ENCODE measurements at places on chromosomes 3 and 15.

DNA sequence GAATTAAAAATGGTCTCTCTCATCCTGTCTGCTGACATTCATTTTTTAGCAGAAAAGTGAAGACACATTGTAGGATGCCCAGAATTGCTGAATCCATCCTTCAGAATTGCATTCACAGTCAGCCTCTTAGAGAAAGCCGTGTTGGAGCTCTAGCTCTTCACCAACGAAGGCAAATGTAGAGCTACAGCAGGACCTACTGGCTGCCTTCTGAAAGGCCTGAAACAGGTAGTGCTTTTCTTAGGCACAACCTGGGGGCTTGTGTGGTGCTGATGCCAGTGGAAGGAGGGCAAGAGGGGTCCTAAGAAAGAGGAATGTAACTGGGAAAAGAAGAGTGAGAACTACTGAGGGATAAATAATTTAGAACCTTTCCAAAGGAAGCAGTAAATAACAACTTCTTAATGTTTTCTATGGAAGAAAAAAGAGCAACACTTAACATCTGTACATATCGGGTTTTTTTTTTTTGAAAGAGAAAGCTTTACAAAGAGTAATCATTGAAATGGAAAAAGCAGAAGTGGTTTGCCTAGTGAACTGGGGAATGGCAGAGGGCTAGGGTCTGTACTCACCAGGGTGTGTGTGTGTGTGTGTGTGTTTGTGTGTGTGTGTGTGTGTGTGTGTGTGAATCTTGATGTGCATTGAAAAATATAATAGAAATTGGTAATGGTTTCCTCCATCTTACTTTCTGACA lies 297.8 kb downstream of the SATB1 start:
- DNase-seq, result no peak

- no peak for DNase-seq
Observed at GRCh38 chr3:194405766-194406165, 6.7 kb upstream of the GP5 start.

GRCh38 chr3:48661501-48662144 lies 1.1 kb downstream of the CELSR3 start:
- peak; percentile 50 for DNase-seq

GRCh38 chr3:96994988-96995387 lies 180.6 kb downstream of the EPHA6 start:
- DNase-seq, result no peak

DNA sequence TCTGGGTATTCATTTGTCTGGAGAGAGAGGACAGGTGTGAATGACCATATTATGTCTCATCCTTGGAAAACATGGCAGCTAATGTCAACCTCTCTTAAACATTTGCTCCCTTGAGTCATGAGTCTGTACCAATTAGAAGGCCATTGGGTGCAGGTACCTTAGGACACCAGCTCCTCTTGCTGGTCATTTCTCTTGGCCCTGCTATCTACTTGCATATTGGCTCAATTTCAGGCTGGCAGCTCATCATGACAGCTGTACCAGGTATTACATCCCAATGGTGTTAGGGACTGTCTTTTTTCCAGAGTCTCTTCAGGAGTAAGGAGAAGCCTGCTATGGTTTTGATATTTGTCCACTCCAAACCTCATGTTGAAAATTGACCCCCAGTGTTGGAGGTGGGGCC lies 92.2 kb upstream of the ANKRD28 start:
- DNase-seq, result no peak

GRCh38 chr3:125381314-125381713 lies 6.2 kb upstream of the ZNF148 start:
- peak; percentile 12 for DNase-seq

DNA sequence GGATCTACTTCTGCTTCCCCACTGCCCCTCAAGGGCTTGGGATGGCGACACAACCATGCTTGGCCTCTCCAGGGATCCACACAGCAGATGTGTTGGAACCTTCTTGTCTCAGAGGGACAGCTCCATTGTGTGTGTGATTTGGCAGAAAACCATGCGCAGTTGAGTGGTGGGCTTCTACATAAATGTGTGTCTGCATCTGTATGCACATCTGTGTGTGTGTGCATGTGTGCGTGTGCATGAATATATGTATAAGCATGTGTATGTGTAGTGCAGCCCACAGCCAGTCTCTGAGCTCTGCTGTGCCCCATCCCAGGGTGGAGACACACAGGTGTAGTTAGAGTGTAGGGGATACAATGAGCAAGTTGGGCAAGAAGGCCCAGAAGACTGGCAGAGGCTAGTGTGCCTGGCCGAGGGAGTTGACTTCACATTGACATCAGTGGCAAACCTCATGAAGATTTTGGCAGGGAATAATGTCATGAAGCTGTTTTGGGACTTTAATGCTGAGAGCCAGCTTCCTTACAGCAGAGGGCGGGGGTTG lies 8.1 kb downstream of the GLYCTK start:
- DNase-seq, result no peak

DNA sequence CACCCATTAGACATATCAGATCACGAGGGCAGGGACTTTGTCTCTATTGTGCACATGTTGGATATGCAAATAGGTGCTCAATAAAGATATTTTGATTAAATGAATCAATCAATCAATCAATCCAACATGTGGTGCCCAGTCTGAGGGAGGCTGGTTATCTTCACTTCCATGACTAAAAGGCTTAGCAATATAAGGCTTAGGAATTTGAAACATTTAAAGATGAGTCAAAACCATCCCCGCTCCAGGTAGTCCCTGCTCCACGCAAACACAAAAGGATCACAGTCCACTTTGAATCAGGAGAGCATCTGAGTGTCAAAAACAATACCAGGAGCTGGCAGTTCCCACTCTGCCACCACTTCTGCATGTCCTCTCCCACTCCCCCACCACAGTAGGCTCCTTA lies 25.8 kb upstream of the PRICKLE2 start:
- DNase-seq, result no peak

GRCh38 chr3:128745742-128746141 lies 19.8 kb downstream of the RAB7A start:
- DNase-seq, result peak; percentile 26

GRCh38 chr3:152853196-152853595 lies 18.3 kb downstream of the P2RY1 start:
- DNase-seq, result peak; percentile 15

DNA sequence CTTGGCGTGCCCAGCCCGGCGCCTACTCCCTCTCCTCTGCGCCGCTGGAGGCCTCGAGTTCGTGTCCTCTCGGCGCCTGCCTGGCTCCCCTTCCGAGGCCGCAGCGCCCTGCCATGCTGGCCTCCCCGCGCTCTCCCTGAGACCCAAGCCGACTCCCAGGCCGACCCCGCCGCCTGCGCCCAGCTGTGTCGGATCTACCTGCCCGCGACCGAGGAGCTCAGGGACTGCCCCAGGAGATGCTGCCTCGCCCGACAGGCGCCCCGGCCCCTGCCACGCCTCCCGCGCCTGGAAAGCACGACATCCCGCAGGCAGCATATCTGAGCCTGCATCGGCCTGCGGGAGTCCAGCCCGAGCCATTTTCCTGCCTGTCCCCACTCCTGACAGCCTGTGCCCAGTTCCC lies 16.1 kb downstream of the PAQR9 start:
- DNase-seq, result no peak

DNA sequence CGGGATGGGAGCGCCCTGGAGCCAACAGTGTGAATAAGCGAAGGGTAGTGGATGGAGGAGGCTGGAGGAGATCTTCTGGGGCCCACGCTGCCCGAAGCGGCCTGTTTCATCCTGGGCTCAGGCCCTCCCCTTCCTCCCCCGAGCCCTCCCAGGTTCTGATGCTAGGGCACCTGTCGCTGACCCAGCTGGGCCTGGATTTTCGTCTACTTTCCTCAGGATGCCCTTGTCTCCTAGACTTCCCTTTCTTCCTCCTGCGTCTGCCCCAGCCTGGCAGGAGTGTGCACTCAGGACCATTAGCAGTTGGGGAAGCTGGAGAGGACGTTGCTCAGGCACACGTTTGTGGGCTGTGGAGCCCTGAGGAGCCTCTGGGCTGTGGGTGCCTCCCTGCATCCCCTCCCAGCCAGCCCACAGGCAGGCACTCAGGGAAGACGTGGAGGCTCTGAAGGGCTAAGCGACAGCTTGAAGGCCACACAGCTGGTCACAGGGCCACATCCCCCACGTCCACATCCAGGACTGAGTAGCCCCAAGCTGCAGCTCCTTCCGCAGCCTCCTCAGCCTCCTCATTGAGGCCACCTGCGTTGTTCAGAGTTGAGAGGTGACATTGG lies 23.9 kb upstream of the PIGZ start:
- DNase-seq, result no peak

DNA sequence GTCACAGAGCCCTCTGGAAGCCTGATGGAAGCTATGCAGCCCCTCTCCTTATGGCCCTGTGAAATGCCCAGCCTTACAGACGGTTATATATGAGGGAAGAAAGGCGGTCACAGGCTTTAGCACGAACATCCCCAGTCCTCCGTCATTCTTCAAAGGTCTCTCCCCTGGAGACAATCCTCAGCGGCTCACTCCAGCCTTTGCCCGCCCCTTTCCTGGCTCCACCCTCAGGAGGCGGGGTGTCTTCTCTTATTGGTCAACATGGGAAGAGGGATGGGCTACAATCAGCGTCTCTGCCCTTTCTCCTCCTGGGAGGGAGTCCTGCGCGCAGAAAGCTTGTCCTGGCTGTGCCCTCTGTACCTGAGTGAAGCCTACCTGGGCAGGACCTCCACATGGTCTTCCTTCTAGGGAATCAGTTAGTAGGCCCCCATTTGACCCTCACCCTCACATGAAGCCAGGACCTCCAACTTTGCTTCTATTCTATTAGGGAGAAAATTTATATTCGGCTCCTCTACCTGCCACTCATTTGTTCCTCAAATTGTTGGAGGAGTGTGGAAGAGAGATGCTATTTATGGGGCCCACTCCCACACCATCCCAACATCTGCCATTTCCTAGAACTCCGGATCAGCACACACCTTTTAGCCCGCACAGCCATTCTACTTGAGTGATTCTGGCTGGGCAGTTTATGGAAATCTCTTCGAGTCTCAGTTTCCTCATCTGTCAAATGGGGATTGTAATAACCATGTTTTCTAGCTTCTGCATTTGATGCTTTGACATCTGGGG lies 112.9 kb upstream of the SLC6A11 start:
- peak; percentile 19 for DNase-seq

- no peak for DNase-seq
Observed at GRCh38 chr15:80285379-80285778, 33.4 kb upstream of the CTXND1 start.

DNA sequence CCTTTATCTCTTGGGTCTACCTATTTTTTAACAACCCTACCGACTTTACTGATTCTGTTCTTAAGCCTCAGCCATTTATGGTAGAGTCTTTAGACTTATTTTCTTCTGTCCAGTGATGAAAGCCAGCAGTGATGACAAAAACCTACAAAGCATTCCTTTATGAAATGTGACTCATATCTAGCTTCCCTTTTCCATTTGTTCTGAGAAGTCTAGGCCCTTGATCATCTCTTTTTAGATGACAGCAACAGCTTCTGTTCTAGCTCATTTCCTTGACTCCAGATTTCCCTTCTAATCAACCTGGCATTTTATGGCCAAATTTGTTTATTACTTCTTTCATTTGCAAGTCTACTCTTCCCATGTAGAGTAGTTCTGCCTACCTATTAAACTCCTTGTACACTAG lies 36.1 kb downstream of the CFAP44 start:
- peak; percentile 63 for DNase-seq

- peak; percentile 68 for DNase-seq
Observed at GRCh38 chr15:101250873-101251829, 697 bp downstream of the CHSY1 start.

DNA sequence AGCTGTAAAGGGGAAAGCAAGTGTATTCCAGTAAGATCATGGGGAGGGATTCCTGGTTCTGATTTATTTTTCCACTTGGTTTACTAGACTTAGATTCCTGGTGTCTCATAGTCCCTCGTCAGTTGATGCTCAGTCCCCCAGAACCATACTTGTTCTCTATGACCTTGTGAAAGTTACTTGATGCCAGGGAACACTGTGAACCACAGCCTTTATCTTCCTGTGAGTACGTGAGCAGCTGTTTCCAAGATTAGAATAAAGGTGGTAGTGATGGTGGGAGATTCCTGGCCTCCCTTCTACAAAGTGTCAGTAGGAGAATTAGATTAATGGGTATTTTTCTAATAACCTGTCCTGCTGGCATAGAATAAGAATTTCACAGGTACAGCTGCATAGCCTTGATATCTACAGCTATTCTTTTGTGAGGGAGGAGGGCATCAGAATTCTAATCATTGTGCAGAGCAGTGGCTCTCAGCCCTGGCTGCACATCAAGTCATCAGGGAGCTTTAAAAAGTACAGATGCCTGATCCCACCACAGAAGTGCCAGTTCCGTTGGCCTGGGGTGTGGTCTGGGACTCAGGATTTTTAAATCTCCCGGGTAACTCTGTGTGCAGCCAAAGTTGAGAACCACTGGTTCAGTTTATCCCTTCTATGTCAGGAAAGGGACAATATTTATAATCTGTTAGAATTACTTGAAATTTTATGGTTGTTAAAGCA lies 20.0 kb downstream of the GPD1L start:
- no peak for DNase-seq

- no peak for DNase-seq
Observed at GRCh38 chr3:135528413-135529015, 437.0 kb upstream of the PPP2R3A start.

GRCh38 chr3:105967117-105967516 lies 98.3 kb upstream of the CBLB start:
- peak; percentile 22 for DNase-seq

- DNase-seq, result no peak
Observed at GRCh38 chr15:43317566-43318184, 12.7 kb downstream of the LCMT2 start.

GRCh38 chr3:160368804-160369203 lies 30.2 kb downstream of the IFT80 start:
- DNase-seq, result no peak

GRCh38 chr3:35500641-35501350 lies 138.5 kb upstream of the ARPP21 start:
- DNase-seq, result no peak

GRCh38 chr3:184602372-184603150 lies 41.0 kb downstream of the EPHB3 start:
- no peak for DNase-seq

- no peak for DNase-seq
Observed at GRCh38 chr3:124818398-124819091, 68.6 kb downstream of the ITGB5 start.

GRCh38 chr15:101523560-101523940 lies 34.0 kb upstream of the PCSK6 start:
- DNase-seq, result no peak

- DNase-seq, result no peak
Observed at GRCh38 chr15:68315495-68316031, 38.0 kb downstream of the FEM1B start.

- DNase-seq, result peak; percentile 42
Observed at GRCh38 chr3:108406063-108406660, 104.2 kb downstream of the MYH15 start.

Measured in ELR (cell line).